T-helper 17 cell (primary cell): ENCODE measurements at places on chromosomes 16 and 17. TPM values are rescaled to one million over a fixed set of nuclear protein-coding genes. Genes with fewer than 3 reads are reported as not detected.

- peak overlapping the region; percentile 63 for H3K27ac ChIP-seq
- no peaks in the 10 kb centered on the region for H3K36me3 ChIP-seq
- H3K4me3 ChIP-seq, result peak overlapping the region; percentile 78
- no peak for DNase-seq
- no peaks in the 10 kb centered on the region for H3K27me3 ChIP-seq
- H3K4me1 ChIP-seq, result peaks cover 16% of the 10 kb centered on the region
Measured at GRCh38 chr17:3666516-3666915, 1.9 kb downstream of the TAX1BP3 start.

DNA sequence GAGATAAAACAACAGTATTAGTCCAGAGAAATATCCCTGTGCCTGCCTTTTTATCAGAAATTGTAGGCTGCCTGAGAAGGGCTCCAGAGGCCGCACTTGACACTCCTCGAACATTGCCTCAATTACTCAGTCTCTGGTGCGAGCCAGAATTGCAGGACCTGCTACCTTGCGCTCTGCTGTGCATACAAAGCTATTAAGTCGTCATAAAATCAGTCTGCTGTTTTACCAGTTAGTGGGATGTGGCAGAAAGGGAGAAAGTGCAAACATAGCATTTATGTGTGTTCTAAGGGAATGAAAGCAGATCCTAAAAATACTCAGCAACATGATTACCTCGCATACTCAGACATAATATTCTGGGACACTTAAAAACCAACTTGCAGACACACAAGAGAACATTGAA is 70.6 kb downstream of the TMC6 start:
- H3K27me3 ChIP-seq, result no peaks in the 10 kb centered on the region
- no peaks in the 10 kb centered on the region for H3K36me3 ChIP-seq
- DNase-seq, result no peak
- no peak overlapping the region for H3K4me3 ChIP-seq

DNA sequence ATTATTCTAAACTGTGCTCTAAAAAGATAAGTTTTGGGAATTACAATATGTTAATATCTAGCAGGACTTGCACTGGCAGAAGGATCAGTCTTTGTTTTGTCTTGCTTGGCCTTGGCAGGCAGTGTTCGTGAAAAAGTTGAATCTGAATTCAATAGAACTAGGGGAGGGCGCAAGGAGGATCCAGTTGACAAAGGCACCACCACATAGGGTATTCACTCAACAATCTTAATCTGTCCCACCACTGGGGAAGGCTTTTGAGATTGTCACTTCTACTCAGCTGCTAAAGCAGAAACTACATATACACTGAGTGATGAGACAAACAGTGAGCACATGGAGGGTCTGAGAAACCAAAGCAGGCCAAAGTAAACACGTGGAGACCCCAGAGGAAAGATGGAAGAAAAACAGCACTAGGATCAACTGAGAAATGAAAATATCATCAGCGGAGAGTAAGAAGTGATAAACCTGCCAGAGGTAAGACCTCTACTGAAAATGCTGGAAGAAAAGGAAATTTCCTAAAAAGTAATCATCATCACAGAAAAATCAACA is 2.4 kb downstream of the AMFR start:
- no peaks in the 10 kb centered on the region for H3K27me3 ChIP-seq
- peaks cover 33% of the 10 kb centered on the region for H3K4me1 ChIP-seq
- peak overlapping the region; percentile 81 for H3K27ac ChIP-seq
- peak overlapping the region; percentile 63 for H3K4me3 ChIP-seq
- no peak for DNase-seq

DNA sequence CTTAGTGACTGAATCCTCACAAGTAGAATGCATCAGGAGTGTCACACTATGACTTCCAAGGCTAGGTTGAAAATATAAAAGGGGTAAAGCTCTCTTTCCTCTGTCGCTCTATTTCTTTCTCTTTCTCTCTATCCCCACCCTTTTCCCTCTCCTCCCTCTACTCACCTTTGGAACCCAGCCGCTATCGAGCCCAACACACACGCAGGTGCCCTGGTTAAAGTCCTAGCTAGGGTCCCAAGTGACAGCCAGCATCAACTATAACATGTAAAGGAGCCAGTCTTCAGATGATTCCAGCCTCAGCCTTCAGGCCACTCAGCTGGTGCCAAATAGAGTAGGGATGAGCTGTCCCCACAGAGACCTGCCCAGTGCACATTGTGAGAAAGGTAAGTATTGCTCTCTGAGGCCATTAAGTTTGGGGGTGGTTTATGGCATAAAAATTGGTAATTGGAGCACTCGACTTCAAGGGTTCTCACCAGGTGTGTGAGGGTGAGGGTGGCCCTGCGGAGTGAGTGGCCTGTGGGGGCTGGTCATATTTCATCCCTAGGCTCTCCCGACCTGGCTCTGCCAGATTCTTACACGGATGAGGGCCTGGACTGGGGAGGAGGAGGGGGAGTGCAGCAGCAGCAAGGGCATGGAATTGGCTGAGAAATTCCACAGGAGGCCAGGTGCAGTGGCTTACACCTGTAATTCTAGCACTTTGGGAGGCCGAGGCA is 14.9 kb upstream of the C16orf54 start:
- H3K4me3 ChIP-seq, result no peak overlapping the region
- H3K4me1 ChIP-seq, result peaks cover 13% of the 10 kb centered on the region
- no peak overlapping the region for H3K27ac ChIP-seq
- DNase-seq, result no peak

DNA sequence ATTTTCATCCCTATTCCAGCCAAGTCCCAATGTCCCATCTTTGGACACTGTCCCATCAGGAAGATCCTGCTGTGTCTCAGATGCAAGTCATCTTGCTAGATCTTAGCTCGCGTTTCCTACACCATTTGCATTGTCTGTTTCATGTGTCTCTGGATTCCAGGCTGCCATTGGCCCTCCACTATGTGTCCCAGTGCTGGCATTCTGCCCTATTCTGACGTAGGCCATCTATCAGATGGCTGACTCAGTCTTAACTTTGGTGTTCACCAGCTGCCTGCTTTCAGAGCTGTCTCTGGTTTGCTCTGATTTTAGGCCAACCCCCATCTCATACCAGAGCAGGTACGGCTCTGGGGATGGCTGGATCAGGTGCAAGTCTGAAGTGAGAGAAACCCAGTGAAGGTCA is 300.9 kb upstream of the ASIC2 start:
- H3K4me3 ChIP-seq, result no peak overlapping the region
- peaks cover 47% of the 10 kb centered on the region for H3K27me3 ChIP-seq
- H3K27ac ChIP-seq, result no peak overlapping the region
- H3K36me3 ChIP-seq, result peaks cover 2% of the 10 kb centered on the region
- no peak for DNase-seq

DNA sequence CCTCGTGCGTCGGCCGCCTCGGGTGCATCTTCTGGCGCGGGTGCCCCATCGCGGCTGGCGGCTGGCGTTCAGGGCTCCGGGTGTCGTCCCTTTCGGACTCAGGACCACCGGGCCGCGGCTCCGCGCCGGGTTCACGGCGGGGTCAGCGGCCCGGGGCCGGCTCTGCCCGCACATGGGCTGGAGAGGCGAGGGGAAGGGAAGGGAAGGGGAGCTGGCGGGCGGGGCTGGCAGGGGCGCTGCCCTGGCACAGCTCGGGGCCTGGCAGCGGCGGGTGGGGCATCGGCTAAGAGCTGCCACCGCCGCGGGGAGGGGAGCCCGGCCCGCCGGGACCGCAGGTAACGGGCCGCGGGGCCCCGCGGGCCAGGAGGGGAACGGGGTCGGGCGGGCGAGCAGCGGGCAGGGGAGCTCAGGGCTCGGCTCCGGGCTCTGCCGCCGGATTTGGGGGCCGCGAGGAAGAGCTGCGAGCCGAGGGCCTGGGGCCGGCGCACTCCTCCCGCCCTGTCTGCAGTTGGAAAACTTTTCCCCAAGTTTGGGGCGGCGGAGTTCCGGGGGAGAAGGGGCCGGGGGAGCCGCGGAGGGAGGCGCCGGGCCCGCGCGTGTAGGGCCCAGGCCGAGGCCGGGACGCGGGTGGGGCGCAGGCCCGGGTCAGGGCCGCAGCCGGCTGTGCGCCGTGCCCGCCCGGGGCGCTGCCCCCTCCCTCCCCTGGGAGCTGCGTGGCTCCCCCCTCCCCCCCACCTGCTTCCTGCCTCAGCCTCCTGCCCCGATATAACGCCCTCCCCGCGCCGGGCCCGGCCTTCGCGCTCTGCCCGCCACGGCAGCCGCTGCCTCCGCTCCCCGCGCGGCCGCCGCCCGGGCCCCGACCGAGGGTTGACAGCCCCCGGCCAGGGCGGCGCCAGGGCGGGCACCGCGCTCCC is 646 bp downstream of the HIC1 start:
- no peak for DNase-seq
- peaks cover 31% of the 10 kb centered on the region for H3K4me1 ChIP-seq
- peak overlapping the region; percentile 82 for H3K4me3 ChIP-seq
- H3K27me3 ChIP-seq, result peaks cover 6% of the 10 kb centered on the region

- peaks cover 2% of the 10 kb centered on the region for H3K36me3 ChIP-seq
- H3K4me1 ChIP-seq, result peaks cover 45% of the 10 kb centered on the region
- peak overlapping the region; percentile 93 for H3K27ac ChIP-seq
- H3K27me3 ChIP-seq, result no peaks in the 10 kb centered on the region
Measured at GRCh38 chr16:57998486-57998885, 2.0 kb downstream of the ZNF319 start.

DNA sequence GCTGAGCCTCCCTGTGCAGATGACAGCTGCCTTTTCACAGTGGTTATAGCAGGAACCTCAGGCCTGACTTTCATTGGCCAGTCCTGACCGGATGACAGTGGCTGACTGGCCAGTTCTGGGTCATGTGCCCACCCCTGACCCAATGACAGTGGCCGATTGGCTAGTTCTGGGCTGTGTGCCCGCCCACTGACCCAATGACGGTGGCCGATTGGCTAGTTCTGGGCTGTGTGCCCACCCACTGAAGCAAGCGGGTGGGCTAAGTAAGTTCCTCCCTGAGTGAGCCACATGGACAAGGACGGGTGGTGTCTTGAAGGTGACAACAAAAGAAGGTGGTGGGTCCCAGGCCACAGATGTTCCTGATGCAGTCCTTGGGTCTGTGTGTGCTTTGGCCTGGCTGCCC is 9.5 kb downstream of the DEF8 start:
- no peaks in the 10 kb centered on the region for H3K27me3 ChIP-seq
- H3K4me1 ChIP-seq, result peaks cover 7% of the 10 kb centered on the region
- no peak for DNase-seq
- H3K4me3 ChIP-seq, result no peak overlapping the region
- no peak overlapping the region for H3K27ac ChIP-seq
- peaks cover 5% of the 10 kb centered on the region for H3K36me3 ChIP-seq

GRCh38 chr17:3879591-3880417 is 13.0 kb downstream of the CAMKK1 start:
- no peak for DNase-seq
- H3K27me3 ChIP-seq, result no peaks in the 10 kb centered on the region
- H3K4me3 ChIP-seq, result no peak overlapping the region
- no peaks in the 10 kb centered on the region for H3K36me3 ChIP-seq
- H3K27ac ChIP-seq, result no peak overlapping the region
- peaks cover 14% of the 10 kb centered on the region for H3K4me1 ChIP-seq

DNA sequence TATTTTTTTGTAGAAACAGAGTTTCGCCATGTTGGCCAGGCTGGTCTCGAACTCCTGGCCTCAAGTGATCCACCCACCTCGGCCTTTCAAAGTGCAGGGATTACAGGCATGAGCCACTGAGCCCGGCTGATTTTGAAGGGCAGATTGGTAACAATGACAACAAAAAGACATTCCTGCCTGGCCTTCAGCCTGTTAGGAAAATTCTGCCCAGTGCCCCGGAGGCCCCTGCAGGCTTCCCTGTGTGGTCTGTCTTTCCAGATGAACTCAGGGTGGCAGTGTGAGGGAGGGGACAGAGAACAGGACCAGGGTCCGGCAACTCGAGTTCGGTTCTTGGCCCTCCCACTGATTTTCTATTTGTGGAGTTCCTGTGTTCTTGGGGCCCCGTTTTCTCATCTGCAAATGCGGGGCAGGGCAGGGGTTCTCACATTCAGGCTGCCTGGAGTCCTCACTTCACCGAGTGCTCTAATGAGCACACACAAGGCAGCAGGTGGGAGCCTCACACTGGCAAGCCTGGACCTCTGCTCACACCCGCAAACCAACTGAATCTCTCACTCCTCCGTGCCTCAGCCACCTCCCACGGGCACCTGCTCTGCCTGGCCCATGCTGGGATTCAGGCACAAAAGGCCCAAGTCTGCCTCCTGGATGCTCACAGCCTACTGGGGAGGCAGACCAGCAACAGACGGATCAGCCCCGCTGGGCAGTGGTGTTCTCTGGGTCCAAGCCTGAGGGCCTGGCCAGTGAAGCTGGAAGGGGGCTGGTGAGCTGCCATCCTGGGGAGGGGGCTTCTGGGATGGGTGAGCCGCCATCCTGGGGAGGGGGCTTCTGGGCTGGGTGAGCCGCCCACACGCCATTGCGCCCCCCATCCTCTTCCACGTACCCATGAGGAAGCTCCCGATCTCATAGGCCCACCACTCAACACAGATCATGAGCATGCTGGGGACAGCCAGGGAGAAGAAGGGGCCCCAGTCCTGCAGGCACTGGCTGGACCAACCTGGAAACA is 10.3 kb downstream of the SLC47A2 start:
- H3K4me1 ChIP-seq, result no peaks in the 10 kb centered on the region
- no peaks in the 10 kb centered on the region for H3K27me3 ChIP-seq
- H3K36me3 ChIP-seq, result no peaks in the 10 kb centered on the region

DNA sequence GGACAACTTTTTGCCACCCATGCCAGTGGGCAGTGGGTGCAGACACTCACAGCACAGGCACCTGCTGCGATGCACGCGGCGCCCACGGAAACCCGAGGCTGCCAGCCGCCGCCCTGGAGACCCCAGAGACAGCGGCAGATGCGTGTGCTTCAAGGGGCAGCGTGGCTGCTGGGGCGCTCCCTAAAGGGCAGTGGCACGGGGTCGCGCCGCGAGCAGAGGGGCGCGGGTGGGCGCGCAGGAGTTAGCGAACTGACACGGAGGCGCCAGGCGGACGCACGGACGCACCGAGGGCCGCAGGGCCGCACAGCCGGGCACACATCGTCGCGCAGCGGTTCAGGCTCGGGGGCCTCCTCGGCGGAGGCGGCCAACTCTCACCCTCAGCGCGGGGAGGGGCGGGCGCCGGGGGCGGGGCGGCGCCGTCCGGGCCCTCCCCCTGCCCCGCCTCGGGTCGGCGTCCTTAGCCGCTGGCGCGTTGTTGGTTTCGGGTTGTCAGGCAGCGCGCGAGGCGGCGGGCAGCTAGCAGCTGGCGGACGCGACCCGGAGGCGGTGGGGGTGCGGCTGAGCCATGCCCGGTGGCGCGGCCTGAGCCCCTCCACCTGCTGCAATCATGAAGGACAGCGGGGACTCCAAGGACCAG is at the start of gene KIF19:
Gene KIF19, plus strand, starts transcription at position 484 of the 637 bp plus-strand sequence. Its CDS starts 124 bp downstream, at position 608.
- peaks cover 24% of the 10 kb centered on the region for H3K4me1 ChIP-seq
- peaks cover 2% of the 10 kb centered on the region for H3K36me3 ChIP-seq
- peak within 1 kb of the TSS; percentile 78 for H3K4me3 ChIP-seq
- peaks cover 9% of the 10 kb centered on the region for H3K27me3 ChIP-seq

DNA sequence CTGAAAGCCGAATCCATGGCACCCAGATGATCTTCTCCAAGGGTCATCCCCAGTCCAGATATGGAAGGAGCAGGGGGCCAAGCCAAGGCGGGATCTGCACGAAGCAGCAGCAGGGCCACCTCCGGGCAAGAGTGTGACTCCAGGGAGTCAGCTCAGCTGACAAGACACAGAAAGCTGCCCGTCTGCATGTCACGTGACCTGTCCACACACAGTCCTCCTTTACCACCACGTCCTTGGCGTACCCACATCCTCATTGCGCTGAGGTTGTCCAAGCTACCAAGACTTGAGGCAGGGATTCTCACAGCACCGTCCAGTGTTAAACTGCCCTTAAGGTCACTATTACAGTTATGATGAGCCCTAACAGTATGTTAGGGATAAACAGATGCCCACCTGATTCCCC is 11.3 kb upstream of the CYTH1 start:
- no peak overlapping the region for H3K4me3 ChIP-seq
- H3K27ac ChIP-seq, result peak overlapping the region; percentile 92
- peaks cover 50% of the 10 kb centered on the region for H3K4me1 ChIP-seq
- DNase-seq, result no peak
- no peaks in the 10 kb centered on the region for H3K27me3 ChIP-seq
- peaks cover 24% of the 10 kb centered on the region for H3K36me3 ChIP-seq

The KRT12 gene
- not detected for total RNA-seq

The CPPED1 gene
- total RNA-seq, result 8.7 TPM

The PIK3R5 gene
- total RNA-seq, result 177 TPM

The WNT3 gene
- total RNA-seq, result not detected
